Motor neuron (in vitro differentiated cells): ENCODE measurements at places on chromosomes 16 and 17.
A peak's percentile ranks its signal among the peaks of the same experiment; 100 is the strongest.

- ATAC-seq, result no peak
Measured at GRCh38 chr16:65576631-65577030, 454.8 kb upstream of the CDH11 start.

GRCh38 chr17:49976828-49977202, 7.8 kb downstream of the DLX4 start:
- no peak for ATAC-seq

GRCh38 chr17:1783271-1783670, 21.4 kb downstream of the SERPINF1 start:
- ATAC-seq, result peak; percentile 9

- no peak for ATAC-seq
Measured at GRCh38 chr16:12543700-12544476, 259.8 kb downstream of the CPPED1 start.

GRCh38 chr17:64226132-64226531, 36.9 kb downstream of the TEX2 start:
- no peak for ATAC-seq
